Activated T-cell treated with anti-CD3 and anti-CD28 coated beads, Interleukin-2, amount 50 U/mL, for 4 hours (primary cell): ENCODE measurements at places on chromosomes 3 and 15. TPM values are rescaled to one million over a fixed set of nuclear protein-coding genes. Genes with fewer than 3 reads are reported as not detected.
A peak's percentile ranks its signal among the peaks of the same experiment; 100 is the strongest.

The EMC7 gene
- total RNA-seq: 75.0 TPM

The CERS3 gene
- 0.45 TPM for total RNA-seq

DNA sequence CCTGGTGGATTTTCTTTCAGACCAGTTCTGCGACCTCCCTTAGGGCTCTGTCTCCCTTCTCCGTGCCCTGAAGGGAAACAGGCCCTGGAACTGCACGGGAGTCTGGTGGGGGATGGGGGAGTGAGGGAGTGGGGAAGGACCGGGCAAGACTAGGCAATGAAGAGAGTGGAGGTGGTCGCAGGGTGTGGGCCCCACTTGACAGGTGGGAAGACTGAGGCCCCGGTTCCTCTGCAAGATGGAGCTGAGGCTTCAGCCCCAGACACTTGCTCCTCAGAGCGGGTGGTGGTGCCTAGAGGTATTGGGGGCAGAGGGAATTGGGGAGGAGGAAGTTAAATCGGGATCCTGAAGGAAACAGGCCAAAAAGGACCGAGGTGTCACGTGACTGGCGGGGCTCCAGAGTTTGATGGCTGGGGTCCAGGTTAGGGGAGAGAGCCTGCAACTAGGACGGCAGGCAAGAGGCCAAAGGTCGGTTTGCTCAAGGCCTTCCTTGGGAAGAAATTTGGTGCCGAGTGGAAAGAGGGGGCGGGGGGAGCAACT lies 597 bp upstream of the CAMK1 start:
- DNase-seq: no peak

DNA sequence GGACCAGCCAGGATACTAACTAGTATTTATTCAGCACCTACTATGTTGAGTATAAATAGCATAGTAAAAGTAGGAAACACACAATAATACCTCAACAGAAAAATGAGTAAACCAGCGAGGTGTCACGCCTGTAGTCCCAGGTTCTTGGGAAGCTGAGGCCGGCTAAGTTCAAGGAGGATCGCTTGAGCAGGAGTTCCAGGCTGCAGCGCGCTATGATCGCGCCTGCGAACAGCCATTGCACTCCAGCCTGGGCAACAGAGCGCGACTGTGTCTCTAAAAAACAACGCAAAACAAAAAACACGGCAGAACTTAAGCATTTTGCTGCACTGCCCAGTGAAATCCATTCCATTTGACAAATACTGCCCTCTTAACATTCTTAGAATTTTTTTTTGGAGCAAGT lies 1.3 kb upstream of the DENND6A start:
- DNase-seq: no peak

DNA sequence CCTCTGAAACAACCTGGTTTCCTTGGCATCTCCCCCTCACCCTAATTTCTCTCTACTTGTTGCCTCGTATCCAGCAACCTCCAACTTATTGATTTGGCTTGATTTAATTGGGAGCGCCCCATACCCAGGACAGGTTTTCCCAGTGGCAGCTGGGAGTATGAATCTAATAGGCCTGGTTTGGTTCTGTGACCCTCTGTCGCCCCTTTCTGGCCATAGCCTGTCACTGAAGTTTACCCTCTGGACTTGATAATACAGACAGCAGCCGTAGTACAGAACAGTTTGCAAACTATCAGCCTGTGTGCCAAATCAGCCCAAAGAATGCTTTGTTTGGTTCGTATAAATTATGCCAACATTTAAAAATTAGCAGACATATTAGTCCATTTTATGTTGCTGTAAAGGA lies 525.1 kb upstream of the GOLIM4 start:
- no peak for DNase-seq

The ALPK3 gene
- 0.13 TPM for total RNA-seq

GRCh38 chr15:92164327-92165000 lies 229.2 kb upstream of the ST8SIA2 start:
- no peak for DNase-seq

- no peak for DNase-seq
Measured at GRCh38 chr3:28634019-28634418, 285.4 kb upstream of the AZI2 start.

- DNase-seq: no peak
Measured at GRCh38 chr3:165803471-165803870, 33.8 kb downstream of the BCHE start.

DNA sequence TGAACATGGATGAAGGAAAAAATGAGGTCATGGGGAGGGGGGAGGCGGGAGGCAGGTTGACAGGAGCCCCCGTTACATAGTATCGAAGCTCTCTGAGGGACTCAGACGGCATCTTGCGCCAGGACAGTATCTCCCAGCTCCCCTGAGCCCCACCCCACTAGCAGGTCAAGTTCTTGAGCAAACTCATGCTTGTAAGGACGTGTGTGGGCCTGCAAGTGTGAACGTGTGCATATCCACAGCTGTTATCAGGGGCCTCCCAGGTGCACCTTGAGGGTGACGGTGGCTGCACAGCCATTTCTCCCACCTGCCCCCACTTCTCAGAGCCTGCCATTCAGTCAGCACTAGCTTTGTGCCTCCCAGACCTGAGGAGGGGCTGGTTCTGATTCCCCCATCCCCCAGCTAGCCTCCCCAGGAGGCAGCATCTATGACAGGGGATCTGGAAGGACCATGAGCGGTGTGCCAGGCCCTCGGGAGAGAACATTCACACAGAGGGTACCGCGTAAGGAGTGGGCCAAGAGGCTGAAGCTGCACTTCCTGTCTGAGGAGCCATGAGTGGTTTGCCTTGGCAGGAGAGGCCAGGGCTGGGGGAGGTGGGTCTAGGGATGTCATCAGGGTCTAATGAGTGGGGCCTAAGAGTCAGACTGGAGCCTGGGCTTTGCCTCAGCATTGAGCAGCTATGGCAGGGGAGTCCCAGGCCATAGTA lies 2.9 kb downstream of the SEMA3F start:
- no peak for DNase-seq

DNA sequence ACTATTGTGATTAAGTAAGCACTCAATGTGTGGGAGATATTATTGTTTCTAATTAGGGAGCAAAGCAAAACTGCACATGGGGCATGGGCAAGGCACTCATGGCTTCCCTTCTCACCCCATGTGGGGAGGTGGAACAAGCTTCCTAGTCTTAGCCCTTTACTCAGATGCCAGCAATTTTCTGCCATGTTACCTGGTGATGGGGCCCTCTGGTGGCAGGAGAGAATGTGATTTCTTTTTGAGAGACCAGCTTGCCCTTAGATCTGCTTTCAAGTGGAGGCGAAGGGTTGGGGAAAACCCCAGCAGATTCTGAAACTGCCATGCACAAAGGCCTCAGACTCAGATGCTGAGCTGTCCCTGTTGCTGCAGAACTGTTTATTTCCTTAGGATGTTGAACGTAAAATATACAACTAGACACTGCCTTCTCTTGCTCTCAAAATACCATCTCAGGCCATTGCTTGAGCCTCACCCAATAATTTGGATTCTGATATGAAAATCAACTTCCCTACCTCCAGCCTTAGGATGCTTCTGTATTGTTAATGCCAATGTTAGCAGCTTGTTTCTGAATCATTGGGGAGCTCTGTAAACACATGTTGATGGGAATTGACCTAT lies 130.2 kb upstream of the TPRG1 start:
- peak; percentile 66 for DNase-seq

DNA sequence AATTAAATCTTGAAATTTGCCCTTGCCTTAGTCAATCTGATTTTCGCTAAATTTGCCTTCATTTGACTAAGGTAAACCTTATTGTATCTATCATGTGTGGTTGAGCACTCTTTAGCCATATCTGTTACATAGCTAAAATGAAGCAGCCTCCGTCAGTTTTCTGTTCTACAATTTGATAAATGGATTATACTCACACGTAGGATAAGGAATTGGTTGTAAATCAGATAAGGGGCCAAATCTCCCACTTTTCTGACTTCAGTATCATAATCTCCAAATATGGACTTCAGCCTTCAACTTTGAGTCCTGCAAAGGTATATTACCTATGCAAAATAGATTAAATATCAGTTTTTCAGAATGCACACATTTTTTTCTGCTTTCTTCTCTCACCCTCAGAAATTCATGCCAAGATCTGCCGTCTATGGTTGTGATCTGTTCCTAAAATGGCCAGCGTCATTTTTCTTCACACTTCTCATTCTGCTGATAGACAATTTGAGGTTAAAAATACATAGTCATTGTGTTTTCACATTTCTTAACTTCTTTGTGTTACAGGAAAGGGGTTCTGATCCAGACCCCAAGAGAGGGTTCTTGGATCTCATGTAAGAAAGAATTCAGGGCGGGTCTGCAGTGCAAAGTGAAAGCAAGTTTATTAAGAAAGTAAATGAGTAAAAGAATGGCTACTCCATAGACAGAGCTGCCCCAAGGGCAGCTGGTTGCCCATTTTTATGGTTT lies 36.9 kb downstream of the RAB8B start:
- no peak for DNase-seq

The PLOD2 gene
- 0.21 TPM for total RNA-seq

The IL16 gene
- 45.0 TPM for total RNA-seq

The IGSF11 gene
- total RNA-seq: not detected

- no peak for DNase-seq
Measured at GRCh38 chr15:84840741-84841429, 23.7 kb downstream of the ALPK3 start.

GRCh38 chr3:76044601-76045600 lies 259.6 kb upstream of the ZNF717 start:
- DNase-seq: no peak

The MYL3 gene
- not detected for total RNA-seq

The KBTBD13 gene
- not detected for total RNA-seq

GRCh38 chr15:69554279-69554961 lies 101.8 kb downstream of the RPLP1 start:
- DNase-seq: no peak

The TTLL13 gene
- 0.19 TPM for total RNA-seq

The DNASE1L3 gene
- not detected for total RNA-seq

DNA sequence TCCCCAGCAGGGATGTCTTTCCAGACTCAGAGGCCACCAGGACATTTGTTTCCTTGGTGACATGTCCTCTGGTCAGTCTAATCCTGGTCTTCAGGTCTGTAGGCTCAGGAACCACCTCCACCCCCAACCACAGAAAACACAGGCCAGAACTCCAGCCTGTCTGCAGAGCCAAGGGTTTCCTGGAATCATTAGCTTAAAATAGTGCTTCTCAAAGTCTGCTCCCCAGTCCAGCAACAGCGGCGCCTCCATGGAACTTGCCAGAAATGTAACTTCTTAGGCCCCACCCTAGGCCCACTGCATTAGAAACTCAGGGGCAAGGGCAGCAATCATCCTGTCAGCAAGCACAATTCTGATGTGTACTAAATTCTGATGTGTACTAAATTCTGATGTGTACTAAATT lies 20.0 kb downstream of the SLC28A1 start:
- no peak for DNase-seq

The WDR93 gene
- total RNA-seq: not detected

The CCDC13 gene
- 0.73 TPM for total RNA-seq

DNA sequence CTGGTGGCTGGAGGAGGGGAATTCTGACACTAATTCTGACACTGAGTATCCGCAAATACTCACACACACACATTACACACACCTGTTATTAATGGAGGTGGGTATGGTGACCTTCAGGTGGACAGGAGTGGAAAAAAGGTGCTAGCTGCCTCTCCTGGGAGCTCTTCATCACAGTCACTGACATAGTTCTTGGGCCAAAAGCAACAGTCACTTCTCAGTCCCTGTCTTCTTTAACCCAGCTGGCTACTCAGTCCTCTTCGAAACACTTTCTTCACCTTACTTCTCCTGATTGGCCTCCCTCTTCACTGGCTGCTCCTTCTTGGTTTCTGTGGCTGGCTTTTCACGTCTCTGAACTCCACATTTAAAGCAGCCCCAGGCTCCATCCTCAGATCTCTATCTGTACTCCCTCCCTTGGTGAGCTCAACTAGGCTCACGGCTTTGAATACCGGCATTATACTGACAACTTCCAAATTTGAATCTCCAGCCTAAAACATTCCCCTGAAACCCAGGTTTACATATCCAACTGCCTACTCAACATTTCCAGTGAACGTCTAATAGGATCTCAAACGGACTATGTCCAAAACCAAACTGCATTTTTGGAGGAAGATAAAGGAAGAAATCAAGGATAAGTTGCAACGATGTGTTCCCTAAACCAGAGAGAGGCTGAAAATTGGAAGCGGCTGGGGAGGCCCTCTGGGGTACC lies 53.2 kb upstream of the HEG1 start:
- DNase-seq: no peak

DNA sequence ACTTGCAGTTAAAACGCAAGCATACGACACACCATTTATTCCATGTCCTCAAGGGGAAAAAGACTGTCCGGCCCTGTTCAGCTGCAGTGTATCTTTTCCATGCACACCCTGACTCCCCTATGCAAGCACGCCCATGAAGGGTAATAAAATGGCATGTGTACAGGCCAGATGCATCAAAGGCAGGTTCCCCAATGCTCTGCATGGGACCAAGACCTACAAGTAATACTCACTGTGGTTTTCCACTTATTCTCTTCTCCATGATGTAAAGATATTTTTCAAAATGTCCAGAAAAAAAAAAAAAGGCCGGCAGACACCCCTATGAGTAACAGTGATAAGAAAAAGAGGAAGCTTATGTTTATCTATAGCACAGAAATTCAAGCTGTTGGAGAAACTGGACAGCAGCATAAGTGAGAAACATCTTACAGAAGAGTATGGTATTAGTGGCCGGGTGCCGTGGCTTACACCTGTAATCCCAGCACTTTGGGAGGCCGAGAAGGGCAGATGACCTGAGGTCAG lies 70.8 kb downstream of the MCF2L2 start:
- no peak for DNase-seq

The CASR gene
- total RNA-seq: not detected

DNA sequence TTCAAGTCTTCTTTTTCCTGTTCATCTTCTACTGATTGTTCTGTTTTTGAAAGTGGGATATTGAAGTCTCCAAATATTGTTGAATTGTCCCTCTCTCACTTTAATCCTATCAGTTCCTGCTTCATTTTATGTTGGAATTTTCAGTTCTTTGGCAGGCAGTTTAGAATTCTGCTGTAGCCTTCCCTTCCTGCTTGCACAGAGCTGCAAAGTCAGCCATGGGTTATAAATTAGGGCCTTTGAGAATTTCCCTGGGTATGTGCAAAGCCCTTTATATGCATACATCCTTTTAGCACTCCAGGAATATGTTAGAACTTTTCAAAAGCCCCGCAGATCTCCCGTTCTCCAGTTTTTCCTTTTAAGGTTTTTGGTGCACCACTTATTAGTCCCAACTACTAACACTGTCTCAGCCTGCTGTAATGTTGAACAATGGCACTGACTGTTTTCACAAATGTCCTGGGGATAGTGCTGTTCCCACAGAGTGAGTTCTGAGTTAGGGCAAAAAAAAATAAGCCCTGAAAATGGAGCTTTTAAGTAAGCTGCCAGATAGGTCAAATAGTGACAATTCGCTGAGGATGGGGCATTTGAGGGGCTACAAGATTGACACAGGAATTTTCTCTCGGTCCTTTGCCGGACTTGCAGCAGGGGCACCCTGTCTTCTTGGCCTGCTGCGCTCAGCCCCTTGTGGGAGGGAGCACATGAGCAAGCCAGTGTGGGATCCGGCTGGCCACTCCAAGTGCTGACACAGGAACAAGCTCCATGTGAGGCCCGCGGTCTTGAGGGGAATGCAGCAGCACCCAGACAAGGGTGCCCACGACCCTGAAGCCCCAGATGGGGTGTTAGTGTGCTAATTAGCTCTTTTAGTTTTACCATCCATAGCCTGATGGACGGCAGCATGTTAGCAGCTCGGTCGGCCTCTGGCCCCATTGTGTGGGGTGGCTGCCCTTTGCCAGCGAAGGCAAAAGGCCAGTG lies 96.0 kb downstream of the VPS8 start:
- DNase-seq: no peak
